ENCODE measurements at places on chromosomes 11 and 22.

DNA sequence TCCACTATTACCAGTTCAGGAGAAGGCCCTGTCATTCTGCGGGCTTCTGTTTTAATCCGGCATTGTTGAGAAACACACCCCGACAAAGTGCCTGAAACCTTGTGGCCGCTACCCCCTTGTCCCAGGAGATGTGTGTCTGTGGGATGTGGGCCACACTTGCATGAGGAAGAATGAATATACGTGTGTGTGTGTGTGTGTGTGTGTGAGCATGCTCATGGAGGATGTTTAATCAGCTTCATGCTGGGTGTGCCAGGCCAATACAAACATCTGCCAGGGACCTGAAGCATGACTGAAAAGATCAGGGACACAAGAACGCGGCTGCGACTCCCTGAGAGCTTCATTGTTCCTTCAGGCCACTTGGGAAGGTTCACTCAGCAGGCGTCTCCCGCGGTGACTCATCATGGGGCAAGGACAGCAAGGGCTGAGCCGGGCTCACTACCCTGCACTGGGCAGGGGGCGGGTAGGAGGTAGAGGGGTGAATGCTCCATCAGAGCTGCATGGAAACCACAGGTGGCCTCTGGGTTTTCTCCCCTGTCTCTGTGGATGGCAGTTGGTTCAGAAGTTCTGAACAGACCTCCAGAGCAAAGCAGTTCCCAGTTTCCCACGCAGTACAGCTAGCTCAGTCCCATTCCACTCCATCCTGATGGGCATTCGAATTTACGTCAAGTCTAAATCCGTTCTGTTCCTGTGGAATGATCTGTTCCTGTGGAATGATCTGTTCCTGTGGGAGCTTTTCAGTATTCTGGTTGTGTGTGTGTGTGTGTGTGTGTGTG lies 7.0 kb upstream of the MALAT1 start:
- no peak for DNase-seq

GRCh38 chr22:17924076-17924475 lies 100.3 kb downstream of the MICAL3 start:
- no peak for DNase-seq

GRCh38 chr22:19992481-19992911 lies 24.1 kb downstream of the ARVCF start:
- DNase-seq: no peak

- no peak for DNase-seq
Observed at GRCh38 chr11:20156280-20156875, 3.9 kb downstream of the DBX1 start.

DNA sequence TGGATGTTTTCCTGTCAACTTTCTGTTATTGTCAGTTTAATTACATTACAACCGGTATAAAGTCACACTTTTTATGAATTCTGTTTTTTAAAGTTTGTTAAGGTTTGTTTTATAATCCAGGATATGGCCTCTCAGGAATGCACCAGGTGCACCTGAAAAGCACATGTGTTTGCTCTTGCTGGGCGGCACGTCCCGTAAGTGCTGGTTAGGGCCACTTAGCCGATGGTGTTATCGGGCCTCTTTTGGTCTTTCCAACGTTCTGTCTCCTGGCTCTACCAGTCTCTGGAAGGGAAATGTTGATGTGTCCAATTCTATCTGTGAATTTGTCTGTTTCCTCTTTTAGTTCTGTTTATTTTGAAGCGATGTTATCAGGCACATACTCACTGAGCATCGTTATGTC lies 695.7 kb downstream of the BRD1 start:
- no peak for DNase-seq

DNA sequence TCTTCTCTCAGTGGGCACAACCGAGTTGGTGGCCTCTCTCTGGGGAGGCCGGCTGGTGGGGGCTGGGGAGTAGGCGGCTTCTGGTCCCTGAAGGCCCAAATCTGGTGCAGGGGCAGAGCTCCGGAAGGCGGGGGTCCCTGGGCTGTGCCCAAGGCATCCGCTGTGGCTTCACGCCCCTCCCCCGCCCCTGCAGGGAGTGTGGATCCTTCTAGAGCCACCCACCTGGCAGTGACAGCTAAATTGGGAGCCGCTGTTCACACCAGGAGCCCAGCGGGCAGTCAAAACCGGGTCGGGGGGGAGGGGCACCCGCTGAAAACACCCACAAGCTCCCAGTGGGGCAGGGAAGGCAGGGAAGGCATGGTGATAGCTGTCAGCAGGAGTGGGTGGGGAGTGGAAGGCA lies 4.6 kb upstream of the RTN4R start:
- DNase-seq: no peak

- no peak for DNase-seq
Observed at GRCh38 chr11:40037005-40037404, 1422.4 kb downstream of the LRRC4C start.

DNA sequence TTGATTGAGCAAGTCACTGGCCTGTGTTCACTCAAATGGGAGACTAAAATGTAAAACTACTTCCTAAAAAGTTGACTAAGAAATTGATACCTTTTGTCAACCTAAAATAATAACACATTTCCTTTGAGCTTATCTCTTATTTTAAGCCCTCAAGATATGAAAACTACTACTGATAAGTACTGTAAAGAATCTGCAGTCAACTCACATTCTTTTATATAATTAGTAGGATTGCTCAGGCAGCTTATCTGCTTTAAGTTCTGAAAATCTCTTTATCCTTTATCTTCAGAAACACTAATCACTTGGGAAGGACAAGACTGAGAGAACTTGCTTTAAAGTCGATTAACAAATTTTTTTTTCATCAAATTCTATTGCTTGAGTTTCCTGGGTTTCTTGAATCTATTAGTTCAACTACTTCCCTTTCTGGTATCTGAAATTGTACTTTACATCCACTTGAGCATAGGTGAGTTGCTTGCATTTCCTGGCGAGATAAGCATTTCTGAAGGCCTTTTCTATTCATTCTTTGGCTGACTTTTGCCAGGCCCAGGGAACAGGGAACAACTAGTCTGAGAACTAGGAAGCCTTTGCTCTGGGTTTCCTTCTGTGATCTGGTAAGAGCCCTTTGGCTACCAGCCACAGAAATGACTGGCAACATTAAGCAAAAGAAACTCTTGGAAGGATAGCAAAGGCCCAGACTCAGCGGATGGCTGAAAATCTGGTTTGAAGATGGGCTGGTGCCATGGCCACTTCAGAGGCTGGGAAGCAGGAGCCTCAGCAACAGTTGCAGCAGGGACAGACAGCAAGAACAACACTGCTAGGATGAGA lies 19.3 kb upstream of the CSRP3 start:
- DNase-seq: no peak

- DNase-seq: no peak
Observed at GRCh38 chr22:21938906-21939305, 13.7 kb downstream of the PPM1F start.

DNA sequence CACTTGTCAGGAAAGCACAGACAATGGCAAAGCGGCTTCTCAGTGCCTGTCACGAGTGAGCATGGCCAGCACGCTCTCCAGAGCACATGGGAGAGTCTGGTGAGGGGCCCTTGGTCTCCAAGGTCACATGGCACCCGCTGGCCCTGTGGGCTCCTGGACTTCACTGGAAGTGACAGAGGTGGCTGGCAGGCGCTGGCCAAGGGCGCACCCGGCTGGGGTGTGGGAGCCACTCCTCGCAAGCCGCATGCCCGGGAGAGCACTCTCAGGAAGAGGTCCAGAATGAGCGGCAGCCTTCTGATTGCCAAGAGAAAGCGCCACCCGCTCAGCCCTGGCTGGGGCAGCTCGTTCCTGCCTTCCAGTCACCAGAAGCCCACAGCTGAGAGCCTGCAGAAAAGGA lies 17.1 kb upstream of the MOB2 start:
- DNase-seq: no peak

- DNase-seq: no peak
Observed at GRCh38 chr22:44755417-44755816, 3.0 kb downstream of the ARHGAP8 start.

DNA sequence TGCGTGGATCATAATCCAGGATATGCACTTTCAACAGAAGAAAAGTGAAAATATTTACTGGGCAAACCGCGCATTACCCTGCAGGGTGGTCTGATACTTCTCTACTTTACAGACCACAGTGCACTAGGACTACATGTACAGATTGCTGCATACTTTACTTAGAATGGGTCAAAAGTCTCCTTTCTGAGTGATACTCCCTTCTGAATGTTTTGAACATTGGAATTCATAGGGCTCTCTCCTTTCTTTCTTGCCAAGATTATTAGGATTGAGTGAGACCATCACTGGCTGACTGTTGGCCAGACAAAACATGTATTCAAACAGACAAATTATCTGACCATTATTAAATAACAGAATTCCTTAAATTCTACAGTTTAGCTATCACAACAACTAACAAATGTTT lies 6.6 kb upstream of the FIBIN start:
- no peak for DNase-seq

DNA sequence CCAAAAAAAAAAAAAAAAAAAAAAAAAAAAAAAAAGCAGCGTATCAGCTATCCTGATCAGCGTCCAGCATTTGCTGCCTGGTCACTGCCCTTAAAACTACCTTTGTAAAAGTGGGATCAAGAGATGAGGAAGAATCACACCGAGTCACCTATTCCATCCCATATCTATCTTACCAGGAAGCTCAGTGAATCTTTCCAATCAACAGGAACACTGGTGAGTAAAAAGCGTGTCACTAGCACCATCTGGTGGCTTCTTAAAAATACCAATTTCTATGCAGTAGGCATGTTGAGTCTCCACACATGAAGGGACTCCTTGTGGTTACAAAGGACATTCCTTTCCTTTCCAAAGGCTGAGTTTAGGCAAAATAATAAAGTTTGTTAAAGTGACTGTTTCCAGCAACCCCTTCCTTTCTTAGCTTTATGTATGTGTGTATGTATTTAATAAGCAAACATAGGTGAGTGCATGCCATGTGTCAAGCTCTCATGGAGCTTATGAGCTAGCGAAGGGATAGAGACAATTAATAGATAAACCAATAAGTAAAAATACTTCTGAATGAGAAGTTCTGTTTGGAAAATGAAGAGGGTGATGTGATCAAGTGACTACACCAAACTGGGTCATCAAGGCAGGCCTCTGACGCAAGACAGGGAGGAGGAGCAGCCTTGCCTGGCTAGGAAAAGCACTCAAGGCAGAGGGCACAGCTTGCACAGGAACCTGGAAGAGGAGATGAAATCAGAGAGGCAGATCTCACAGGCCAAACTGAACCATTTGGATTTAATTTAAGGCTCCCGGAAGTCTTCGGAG lies 13.9 kb upstream of the TP53AIP1 start:
- DNase-seq: peak; percentile 72

Measured in MM.1S (cell line).